Stimulated activated CD4-positive, alpha-beta T cell treated with anti-CD3 and anti-CD28 coated beads, Interleukin-15, amount 100 ng/mL, for 24 hours (primary cell): ENCODE measurements at places on chromosomes 3 and 15.

- no peak for DNase-seq
These were observed 44.4 kb upstream of the C3orf38 start for GRCh38 chr3:88105325-88105724.

DNA sequence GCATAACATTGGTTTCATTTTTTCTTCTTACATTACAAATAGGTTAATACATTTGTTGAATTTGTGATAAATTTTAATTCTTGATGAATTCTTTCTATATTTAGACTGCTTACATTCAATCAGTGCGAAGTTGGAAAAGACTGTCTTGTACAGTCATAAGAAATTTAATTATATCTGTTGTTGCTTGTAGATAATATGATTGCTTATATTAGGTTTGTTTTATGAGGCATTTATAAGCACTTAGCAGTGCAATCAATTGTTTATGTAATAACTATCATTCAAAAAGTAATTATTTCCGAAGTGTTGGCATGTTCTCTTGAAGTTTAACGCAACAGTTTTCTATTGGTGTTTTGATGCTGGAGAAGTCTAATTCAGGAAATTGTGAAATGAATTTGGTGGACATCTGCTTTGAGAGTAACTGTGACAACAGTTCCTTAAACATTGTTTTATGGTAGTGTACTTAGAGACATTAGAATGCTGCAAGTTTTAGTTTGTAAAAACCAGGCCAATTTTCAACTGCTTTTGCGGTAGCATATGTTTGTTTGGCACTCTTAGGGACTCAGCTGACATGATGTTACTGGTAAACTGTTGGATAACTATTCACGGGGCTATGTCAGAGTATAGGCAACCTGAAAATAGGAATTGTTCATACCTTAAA is 99.7 kb downstream of the NAALADL2 start:
- DNase-seq: no peak

- no peak for DNase-seq
These were observed 62.5 kb downstream of the CDAN1 start for GRCh38 chr15:42674472-42674871.

DNA sequence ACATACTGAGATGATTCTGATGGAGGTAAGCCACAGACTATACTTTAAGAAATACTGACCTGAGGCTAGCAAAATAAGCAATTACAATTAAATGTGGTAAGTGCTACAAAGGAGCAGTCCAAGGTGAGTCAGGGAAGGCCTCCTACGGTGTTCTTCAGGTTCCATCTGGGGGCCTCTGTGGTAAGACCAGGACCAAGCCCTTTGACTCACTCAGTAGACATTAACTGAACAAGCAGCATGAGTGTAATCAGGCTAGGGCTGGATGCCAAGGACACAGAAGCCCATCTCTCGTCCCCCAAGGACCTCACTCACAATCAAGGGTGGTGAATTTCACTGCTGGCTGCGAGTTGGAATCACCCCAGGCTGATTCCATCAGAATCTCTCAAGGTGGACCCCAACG is 37.3 kb downstream of the DZIP1L start:
- no peak for DNase-seq

GRCh38 chr3:161273589-161274218 is 52.6 kb downstream of the NMD3 start:
- peak; percentile 38 for DNase-seq

- DNase-seq: no peak
These were observed 3.4 kb upstream of the CTNNB1 start for GRCh38 chr3:41195946-41196345.

DNA sequence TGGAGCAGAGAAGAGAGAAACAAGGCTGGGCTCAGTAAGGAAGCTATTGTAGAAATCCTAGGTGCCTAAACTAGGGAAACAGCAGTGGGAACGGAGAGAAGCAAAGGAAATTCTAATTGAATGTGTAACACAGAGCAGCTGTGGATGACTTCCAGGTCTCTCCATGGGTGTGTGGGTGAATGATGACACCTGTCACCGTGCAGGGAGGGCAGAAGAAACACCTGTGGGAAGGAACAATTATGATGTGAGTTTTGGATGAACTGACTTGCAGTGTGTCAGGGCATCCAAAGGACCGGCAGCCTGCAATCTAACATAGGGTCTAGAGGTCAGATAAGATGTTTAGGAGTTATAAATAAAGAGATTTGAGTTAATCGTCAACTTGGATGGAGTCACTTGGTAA is 144.2 kb downstream of the RYR3 start:
- no peak for DNase-seq

- DNase-seq: no peak
These were observed 40.5 kb downstream of the RASGRP1 start for GRCh38 chr15:38524156-38524555.

- no peak for DNase-seq
These were observed 7.8 kb upstream of the KIF7 start for GRCh38 chr15:89662893-89663626.

GRCh38 chr15:101697488-101697887 is 26.8 kb downstream of the TARS3 start:
- DNase-seq: no peak

DNA sequence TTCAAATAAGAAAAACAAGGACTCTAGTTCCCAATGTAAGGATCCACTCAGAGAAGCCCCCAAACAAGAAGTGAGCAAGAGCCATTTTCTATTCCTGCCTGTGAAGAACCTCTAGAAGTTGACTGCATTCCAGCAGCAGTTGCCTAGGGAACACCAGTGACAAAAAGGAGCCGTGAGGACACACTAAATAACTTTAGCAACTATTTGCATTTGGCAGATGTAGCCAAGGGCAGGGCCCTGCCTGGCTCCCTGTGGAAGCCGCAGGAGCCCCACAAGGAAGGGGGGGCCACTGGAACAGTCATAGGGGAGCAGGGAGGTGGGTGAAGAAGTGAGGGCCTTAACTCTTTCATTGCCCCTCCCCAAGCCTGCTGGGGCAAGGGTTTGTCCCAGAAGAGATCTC is 470.2 kb upstream of the PROK2 start:
- DNase-seq: no peak

DNA sequence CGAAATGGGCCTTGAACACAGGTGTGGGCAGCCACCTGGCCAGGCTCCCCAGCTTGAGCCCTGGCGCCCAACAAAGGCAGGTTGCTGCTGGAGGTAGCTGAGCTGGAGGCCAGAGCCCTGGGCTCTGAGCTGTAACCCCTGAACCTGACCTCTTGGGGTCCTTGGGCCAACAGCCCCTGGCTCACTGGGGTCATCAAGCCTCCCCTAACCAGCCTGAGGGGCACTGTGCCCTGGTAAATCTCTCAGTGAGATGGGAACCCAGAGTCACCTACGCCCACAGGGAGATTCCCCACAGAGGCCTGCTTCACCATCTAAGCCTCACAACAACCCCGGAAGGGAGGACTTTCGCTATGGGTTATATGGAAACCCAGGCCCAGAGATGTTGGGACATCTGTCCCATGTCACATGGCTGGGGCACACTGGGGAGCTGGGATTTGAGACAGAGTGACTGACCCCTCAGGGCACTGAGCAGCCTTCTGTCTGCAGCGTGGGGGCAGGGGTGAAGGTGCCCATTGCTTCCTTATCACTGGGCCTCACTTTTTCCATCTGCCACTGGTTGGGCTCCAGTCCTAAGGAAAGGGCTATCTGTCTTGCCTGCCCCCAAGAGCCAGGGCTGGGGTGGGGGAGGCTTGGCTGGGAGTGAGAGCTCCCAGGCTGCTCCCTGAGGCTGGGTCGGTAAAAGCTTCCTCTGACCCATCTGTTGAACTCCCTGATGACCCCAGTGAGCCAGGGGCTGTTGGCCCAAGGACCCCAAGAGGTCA is 59.1 kb downstream of the IQSEC1 start:
- peak; percentile 73 for DNase-seq

DNA sequence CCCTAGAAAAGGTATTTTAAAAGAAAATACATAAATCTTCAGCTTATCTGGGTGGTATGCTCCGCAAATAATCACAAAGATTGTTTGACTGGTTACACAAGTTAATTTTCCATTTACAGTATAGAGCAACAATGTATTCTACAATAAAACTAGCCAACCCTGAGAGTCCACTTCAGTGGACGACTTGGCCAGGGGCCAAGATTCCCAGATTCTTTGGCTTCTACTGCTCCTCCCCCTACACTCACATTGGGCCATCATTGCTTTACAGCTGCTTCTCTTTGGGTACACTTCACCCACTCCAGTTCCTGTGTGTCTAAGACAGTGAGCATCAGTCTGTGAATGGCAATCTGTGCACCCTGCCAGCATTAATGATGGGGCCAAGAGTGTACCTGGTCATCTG is 17.2 kb upstream of the PRICKLE2 start:
- DNase-seq: no peak

GRCh38 chr3:122415104-122415744 is 638 bp downstream of the WDR5B start:
- peak; percentile 55 for DNase-seq

DNA sequence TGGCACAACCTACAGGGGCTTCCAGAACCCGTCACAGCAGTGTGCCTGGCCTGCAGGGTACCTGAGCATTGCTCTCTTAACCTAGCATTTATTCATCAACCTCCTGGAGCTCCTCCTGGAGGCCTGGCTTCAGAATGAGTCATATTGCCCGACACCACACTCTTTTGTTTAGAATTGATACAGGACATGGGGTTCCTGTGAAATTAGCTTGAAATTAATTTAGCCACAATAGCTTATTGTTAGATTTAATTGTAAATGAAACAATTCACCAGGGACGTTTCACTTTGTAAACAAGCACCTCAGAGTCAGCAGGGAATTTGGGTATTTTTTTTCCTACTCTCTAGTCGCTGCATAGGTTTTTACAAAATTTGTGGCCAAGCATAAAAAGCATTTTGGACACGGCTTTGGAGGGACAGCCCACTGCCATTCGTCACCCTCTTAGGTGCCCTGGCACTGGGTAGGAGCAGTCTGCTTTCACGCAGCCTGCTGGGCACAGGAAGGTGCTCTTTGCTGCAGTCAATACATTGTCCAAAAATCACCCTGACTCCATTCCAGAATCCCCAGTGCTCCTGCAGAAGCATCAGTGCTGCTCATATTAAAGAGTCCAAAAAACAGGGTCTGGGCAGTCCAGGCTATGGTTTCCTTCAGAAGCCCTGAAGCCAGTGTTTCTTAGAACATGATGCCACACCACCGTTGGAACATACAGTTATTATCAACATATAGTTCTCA is 60.8 kb upstream of the MEF2A start:
- peak; percentile 25 for DNase-seq

DNA sequence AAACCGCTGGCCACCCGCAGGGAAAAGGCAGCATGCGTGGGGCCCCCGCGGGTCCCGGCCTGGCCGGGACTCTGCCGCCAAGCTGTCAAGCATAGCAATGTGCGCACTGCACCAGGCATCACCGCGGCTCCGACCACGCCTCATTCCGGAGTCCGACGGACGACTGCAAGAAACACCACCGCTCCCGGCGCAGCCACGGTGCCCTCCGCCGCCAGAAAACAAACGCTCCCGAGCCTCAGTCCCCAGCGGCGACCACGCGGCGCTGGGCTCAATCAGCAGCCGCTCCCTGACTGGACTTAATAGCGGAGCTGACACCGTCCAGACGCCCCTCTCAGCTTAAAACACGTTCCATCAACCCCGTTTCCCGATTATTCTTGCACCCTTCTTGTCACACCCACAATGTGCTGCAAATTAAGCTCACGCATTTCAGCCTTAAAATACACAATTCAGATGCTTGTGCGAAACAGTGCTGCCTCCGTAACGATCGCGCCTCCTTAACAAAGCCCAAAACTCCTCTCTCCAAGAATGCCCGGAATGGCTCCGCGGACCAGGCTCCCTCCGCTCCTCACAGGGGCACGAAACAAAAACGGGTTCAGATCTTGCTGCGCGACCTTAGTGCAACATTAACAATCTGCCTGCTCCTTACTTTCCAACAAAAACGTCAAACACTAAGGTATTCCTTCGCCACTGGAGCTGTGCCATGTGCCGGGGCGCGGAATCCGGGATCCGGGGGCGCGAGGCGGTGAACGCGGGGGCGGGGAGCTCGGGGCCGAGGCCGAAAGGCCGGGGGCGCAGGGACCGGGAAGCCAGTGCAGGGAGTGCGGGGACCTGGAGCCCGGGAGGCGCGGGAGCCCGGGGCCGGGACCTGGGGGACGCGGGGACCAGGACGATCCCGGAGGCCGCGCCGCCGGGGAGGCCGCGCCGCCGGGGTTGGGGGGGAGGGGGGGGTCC is 655 bp downstream of the CYFIP1 start:
- peak; percentile 70 for DNase-seq

DNA sequence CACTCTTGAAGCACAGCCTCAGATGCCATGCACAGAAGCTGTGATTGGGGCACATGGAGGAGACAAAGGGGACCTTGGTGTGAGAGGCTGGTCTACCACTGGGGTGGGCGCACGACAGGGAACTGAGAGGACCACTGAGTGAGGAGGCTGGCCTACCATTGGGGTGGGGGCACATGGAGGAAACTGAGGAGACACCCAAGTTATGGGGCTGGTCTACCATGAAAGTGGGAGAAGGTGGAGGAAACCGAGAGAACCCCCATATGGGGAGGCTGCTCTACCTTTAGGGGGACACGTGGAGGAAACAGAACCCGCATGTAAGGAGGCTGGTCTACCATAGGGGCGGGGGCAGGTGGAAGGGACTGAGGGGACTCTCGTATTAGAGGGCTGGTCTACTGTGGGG is 153.4 kb downstream of the FBLN2 start:
- DNase-seq: no peak

DNA sequence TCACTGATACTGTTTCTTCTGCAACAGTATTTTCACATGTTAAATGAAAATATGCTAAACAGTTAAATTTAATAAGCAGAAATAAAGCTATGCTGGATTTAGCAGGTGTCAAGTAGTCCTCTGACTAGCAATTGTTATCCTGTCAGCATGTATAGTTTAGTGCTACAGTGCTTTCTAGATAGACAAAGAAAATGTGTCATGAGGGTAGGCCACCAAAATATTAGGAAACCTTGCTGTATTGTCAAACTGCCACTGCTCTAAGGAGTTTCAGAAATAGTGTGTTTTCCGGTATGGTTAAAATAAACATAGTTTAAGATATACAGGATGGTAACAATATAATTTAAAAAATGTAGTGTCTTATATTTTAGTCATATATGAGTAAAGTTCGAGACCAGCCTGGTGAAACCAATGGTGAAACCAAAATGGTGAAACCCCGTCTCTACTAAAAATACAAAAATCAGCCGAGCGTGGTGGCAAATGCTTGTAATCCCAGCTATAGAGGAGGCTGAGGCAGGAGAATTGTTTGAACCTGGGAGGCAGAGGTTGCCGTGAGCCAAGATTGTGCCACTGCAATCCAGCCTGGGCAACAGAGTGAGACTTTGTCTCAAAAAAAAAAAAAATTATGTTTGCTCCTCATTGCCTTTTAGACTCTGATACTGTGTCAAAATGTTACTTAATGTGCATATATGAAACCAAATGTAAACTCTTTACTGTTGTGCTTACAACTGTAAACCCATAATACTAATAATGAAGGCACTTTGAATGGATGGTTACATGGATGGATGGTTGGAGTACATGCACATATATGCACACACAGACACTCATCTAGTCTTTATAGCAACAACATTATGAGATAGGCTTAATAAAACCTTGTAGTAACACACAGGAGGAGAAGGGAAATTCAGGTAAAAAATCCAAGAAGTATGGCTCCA is 204.8 kb downstream of the RSRC1 start:
- DNase-seq: no peak

DNA sequence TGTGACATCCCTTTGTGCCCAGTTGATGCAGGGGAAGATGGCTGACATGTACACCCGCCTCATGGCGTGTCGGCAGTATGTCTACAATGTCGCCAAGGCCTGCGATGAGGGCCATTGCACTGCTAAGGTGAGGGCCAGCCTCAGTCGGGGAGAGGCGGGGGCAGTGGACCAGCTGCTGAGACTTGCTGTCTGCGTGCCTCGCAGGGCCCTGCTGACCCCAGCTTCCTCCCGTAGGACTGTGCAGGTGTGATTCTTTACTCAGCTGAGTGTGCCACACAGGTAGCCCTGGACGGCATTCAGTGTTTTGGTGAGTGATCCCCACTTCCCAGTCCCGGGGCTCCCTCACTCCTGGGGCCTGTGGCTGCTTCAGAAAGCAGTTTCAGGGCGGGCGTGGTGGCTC is 10.5 kb downstream of the IVD start:
- no peak for DNase-seq
